ENCODE measurements at places on chromosomes 11 and 22. TPM values are rescaled to one million over a fixed set of nuclear protein-coding genes. Genes with fewer than 3 reads are reported as not detected.

GRCh38 chr11:111729831-111730311 is 36.3 kb downstream of the PPP2R1B start:
- DNase-seq, result no peak

- DNase-seq, result no peak
These were observed 391.9 kb upstream of the CADM1 start for GRCh38 chr11:115896084-115896483.

- no peak for DNase-seq
These were observed 109.2 kb upstream of the TRPC6 start for GRCh38 chr11:101692980-101693379.

DNA sequence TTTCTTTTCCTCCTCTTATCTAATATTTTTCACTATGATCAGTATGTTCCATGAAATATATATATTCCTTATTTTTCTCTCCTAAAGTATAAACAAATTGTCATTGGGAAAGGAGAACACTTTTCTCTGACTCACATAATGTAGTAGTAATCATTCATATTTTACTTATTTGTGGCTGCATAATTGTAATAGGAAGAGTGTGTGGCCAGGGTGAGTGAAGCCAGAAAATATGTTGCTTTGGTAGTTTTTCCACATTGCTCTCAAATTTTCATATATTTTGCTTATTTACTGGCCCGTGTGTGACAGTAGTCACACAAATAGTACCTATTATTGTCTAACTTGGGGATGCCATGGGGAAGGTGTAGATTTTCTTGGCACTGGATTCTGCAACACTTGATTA is 172.1 kb downstream of the DYNC2H1 start:
- DNase-seq, result no peak

- no peak for DNase-seq
These were observed 53.2 kb upstream of the BID start for GRCh38 chr22:17827466-17827865.

GRCh38 chr11:130776061-130776419 is 140.2 kb downstream of the SNX19 start:
- no peak for DNase-seq

- DNase-seq, result no peak
These were observed 296.1 kb downstream of the RAB38 start for GRCh38 chr11:87879118-87879517.

- no peak for DNase-seq
These were observed 8.1 kb downstream of the MS4A4A start for GRCh38 chr11:60288531-60288930.

GRCh38 chr22:24510637-24511625 is 15.8 kb downstream of the UPB1 start:
- no peak for DNase-seq

DNA sequence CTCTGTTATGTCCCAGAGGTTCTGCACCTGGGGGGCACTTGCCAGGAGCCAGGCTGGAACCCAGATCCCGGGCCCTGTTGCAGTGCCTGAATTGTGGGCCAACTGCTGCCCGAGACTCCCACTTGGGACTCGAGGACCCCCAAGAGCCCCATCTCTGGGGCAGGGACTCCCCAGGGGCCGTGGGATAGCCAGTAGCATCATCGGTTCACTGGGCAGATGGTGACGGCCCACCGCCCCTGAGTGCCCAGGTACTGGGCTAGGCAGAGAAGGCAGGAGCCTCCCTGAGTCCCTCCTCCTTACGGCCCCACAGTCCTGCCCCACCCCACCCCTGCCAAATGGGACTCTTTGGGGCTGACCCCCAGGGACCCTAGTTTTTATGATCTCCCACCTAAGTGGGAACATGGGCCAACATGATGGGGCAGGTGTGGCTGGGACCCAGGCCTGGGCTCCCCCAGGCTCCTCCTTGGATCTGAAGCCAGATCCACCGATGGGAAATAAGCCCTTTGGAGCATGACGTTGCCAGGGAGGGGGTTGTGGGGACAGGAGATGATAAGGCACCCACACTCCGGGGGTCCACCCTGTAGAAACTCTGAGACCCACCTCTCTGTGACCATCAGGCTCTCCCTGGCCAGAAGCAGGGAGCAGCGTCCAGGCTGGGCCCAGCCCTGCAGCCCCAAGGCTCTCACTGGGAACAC is 94.5 kb upstream of the FGF3 start:
- no peak for DNase-seq

The EPS8L2 gene
- 267 TPM for total RNA-seq

The CD3D gene
- 6.9 TPM for total RNA-seq
